ENCODE measurements at places on chromosomes 3 and 15.

GRCh38 chr3:49421890-49422378, 339 bp downstream of the AMT start:
- DNase-seq: no peak

GRCh38 chr15:88714782-88715372, 76.1 kb downstream of the ISG20 start:
- DNase-seq: no peak

GRCh38 chr15:95760508-95760907, 570.0 kb upstream of the NR2F2 start:
- DNase-seq: no peak

DNA sequence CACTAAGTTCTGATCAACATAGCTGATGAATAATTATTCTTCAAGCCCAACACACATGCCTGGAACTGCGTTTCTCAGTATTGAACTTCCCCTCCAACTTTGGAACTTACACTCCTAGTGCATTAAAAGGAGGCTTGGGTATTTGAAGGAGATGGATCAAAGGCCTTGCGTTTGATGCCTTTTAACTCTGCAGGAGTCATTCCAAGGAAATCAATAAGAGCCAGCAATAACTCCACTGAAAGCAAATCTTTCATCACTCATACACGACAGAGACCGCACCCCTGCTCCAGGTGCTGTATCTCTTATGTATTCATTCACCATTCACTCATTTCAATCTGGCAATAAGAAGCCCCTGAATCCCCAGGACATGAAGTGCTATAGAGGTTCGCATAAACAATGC, 14.0 kb upstream of the FSIP1 start:
- no peak for DNase-seq
